ENCODE measurements at places on chromosomes 11 and 22. TPM values are rescaled to one million over a fixed set of nuclear protein-coding genes. Genes with fewer than 3 reads are reported as not detected.

The PTGDR2 gene
- total RNA-seq: not detected

The BTG4 gene
- total RNA-seq: not detected

The HTR3B gene
- total RNA-seq: not detected

The RAG2 gene
- not detected for total RNA-seq

The ALDH3B1 gene
- total RNA-seq: 18.2 TPM

The LMNTD2 gene
- total RNA-seq: 0.44 TPM

The CSNK2A3 gene
- 0.49 TPM for total RNA-seq

The OMP gene
- total RNA-seq: not detected

The KCTD14 gene
- 0.54 TPM for total RNA-seq

The KRTAP5-11 gene
- total RNA-seq: not detected

The VSIG2 gene
- total RNA-seq: not detected

The TREH gene
- total RNA-seq: not detected

The DGCR6 gene
- 0.20 TPM for total RNA-seq

The MUC2 gene
- total RNA-seq: not detected

The CNIH2 gene
- total RNA-seq: 0.34 TPM

The WNT7B gene
- 0.29 TPM for total RNA-seq

The TENM4 gene
- 4.2 TPM for total RNA-seq

The OR8G1 gene
- total RNA-seq: not detected

The SCGB1D2 gene
- total RNA-seq: not detected

The SPTBN2 gene
- 1.4 TPM for total RNA-seq

The CHRM4 gene
- not detected for total RNA-seq

The TRIM34 gene
- 6.6 TPM for total RNA-seq

The GAL3ST3 gene
- not detected for total RNA-seq

The RFPL3 gene
- total RNA-seq: not detected

The PNPLA3 gene
- 0.88 TPM for total RNA-seq

The POU2AF1 gene
- not detected for total RNA-seq

The MAML2 gene
- 23.9 TPM for total RNA-seq

The GGTLC2 gene
- total RNA-seq: not detected

The CTSF gene
- total RNA-seq: 122 TPM

The TEX54 gene
- total RNA-seq: not detected

The PVALB gene
- not detected for total RNA-seq

The GNB1L gene
- total RNA-seq: 11.9 TPM

The OR52E5 gene
- not detected for total RNA-seq

The WEE1 gene
- 15.4 TPM for total RNA-seq

The PHOX2A gene
- total RNA-seq: not detected

The NCAM1 gene
- total RNA-seq: 0.06 TPM

The RTN4RL2 gene
- total RNA-seq: 2.7 TPM

The SPECC1L gene
- 34.4 TPM for total RNA-seq

The MAPK11 gene
- 8.3 TPM for total RNA-seq

The OSBPL5 gene
- total RNA-seq: 42.4 TPM

The CARNS1 gene
- 0.05 TPM for total RNA-seq

The OR4D5 gene
- total RNA-seq: not detected

The NPAS4 gene
- not detected for total RNA-seq

The CLCF1 gene
- total RNA-seq: 8.2 TPM

The E2F8 gene
- total RNA-seq: 0.05 TPM

The OR51B4 gene
- total RNA-seq: not detected

The RIMBP3C gene
- 0.68 TPM for total RNA-seq

The TRIM6 gene
- 1.1 TPM for total RNA-seq

The EIF1AD gene
- 21.6 TPM for total RNA-seq

The CASP5 gene
- not detected for total RNA-seq

The NRGN gene
- not detected for total RNA-seq

The BTBD10 gene
- total RNA-seq: 23.9 TPM

Measured in cardiac ventricle fibroblast (primary cell).